Suppressor macrophage treated with lipopolysaccharide for 1 hour (primary cell): ENCODE measurements at places on chromosomes 12 and 14.
A peak's percentile ranks its signal among the peaks of the same experiment; 100 is the strongest.

- no peak for DNase-seq
These were observed 2.4 kb downstream of the RNASE8 start for GRCh38 chr14:21059842-21060613.

- no peak for DNase-seq
These were observed 124.9 kb downstream of the PELI2 start for GRCh38 chr14:56243110-56243509.

- peak; percentile 81 for DNase-seq
These were observed at the start of gene GLS2 for GRCh38 chr12:56488041-56488955. Gene GLS2 (minus strand): TSS chr12:56488161. CDS start chr12:56488118, 43 bp downstream.

- DNase-seq = no peak
These were observed 79.9 kb downstream of the HECTD1 start for GRCh38 chr14:31127690-31128089.

- DNase-seq = no peak
These were observed 12.9 kb upstream of the CCDC196 start for GRCh38 chr14:66473223-66473622.

GRCh38 chr12:111178181-111179081 lies 190.5 kb downstream of the PHETA1 start:
- DNase-seq = no peak

GRCh38 chr14:95445161-95445560 lies 71.3 kb downstream of the SYNE3 start:
- no peak for DNase-seq

GRCh38 chr12:113425960-113426453 lies 3.8 kb downstream of the SDSL start:
- peak; percentile 46 for DNase-seq

DNA sequence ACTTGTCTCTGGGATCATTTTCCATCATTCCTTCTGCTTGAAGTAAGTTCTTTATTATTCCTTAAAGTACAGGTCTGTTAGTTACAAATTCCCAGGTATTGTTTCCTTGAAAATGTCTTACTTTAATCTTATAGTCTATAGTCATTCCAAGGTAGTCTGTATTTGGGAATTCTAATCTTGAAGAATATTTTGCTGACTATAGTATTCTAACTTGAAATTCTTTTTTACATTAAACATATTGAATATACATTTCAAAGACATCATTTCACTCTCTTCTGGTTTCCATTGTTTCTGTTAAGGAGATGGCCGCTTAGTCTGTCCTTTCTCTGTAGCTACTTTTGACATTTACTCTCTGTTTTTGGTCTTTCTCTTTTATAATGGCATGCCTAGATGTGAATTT lies 399.8 kb downstream of the TMEM117 start:
- no peak for DNase-seq

GRCh38 chr14:72305561-72305960 lies 373.3 kb downstream of the RGS6 start:
- DNase-seq = no peak

DNA sequence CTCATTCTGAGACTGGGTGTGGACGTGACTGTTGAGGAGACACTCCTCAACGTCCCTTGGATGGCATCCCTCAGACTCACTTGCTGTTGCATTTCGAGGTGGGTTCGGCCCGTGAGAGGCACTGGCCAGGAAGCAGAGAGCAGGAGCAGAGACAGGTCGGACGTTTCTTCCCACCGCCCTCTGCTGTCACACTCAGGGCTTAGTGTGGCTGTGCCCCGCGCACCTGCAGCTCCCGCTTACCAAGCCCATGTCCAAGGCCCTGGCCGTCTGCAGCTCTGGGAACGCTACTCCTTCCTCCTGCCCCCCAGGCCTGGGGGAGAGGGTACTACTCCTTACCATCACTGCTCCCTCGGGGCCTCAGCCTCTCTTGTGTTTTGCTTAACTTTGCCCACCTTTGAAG lies 29.8 kb upstream of the PIWIL1 start:
- DNase-seq = no peak

DNA sequence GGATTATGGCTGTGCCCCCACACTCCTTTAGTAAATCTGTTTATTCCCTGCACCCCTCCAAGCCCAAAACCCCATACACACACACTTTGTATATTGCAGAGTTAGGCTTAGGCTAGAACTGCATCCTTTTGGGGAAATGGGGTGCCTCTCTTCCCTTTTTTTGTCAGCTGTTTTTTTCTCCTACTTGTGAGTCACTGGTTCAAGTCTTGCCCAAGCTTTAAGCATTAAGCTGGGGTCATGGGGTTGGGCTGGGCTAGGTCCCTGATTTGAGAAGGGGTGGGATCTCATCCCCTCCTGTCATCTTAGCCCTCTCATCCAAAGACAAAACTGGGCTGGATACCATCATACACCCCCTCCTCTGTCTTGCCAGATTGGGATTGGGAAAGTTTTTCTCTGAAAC lies 1.6 kb downstream of the LRP1 start:
- peak; percentile 90 for DNase-seq

DNA sequence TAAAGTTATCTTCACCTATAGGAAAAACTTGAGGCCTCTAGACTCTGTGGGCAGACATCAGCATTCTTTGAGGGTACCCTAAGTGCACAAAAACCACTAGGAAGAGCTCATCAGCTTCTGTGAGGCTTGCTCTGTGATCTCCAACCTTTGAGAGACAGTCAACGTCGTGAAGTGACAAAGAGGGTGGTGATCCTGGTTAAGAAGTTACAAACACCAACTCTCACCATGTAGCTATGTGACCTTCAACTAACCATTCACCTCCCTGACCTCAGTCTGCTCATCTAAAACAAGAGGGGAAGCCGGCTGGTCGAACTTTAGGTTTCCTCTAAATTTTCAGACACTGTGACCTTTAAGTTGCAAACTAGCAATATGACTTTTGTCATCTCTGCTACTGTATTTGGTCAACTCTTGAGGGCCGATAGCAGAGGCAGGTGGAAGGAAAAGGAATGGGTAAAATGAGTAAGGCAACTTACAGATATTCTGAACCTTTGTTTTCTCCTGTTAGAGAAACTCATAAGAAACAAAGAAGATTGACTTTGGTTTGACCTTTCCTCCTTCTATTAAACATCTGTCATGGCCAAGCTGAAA lies 103.2 kb upstream of the PARP11 start:
- DNase-seq = no peak

DNA sequence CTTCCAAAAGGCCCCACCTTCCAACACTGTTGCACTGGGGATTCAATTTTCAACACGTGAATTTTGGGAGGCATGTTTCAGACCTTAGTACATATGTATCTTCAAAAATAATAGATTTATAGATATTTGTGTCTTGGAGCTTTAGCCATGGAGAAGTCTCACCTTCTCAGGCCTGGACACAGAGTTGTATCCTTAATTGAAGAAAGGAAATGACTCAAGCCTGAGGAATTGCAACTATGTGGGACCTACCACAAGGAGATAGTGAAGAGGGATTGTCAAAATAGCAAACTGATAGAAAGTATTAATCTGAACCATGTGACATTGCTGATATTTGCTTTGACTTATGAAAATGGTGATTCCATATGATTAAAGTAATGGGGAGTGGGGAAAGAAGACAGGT lies 89.8 kb downstream of the ACSS3 start:
- no peak for DNase-seq

DNA sequence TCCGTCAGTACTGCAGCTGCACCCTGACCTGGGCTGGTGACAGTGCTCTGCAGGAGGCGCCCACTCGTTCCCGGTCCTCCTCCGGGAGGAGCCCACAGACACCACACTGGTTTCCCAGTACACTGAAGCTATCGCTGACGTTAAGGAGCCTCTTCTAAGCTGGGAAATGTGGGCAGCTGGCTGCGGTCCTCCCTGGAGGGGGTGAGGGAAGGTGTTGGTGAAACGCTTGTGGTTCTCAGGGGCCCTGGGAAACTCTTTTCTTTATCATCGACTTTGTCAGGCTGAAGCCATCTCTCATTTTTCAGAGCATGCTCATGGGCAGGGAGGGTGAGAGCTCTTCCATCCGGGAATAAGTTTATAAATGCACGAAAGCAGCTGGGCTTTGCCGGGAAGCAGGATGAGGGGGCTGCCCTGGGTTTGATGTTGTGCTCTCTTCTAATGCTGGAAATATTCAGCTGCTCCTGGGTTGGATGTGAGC lies 176.0 kb downstream of the CHST11 start:
- DNase-seq = no peak

DNA sequence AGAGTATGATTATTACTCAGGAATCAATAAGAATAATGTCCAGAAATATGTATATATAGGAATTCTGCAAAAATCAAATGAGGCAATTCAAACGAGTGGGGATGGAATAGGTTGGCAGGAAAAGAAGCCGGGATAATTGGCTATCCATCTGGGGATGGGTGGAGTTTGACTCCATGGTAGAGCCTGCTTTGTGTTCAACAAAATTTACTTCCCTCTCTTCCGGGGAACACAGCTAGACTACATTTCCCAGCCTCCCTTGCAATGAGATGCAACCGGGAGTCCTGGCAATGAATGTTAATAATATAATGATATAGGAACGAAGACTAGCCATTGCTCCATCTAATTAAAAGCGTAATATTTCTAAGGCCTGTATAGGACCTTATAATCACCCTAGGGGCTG lies 146.6 kb downstream of the EFCAB11 start:
- no peak for DNase-seq

DNA sequence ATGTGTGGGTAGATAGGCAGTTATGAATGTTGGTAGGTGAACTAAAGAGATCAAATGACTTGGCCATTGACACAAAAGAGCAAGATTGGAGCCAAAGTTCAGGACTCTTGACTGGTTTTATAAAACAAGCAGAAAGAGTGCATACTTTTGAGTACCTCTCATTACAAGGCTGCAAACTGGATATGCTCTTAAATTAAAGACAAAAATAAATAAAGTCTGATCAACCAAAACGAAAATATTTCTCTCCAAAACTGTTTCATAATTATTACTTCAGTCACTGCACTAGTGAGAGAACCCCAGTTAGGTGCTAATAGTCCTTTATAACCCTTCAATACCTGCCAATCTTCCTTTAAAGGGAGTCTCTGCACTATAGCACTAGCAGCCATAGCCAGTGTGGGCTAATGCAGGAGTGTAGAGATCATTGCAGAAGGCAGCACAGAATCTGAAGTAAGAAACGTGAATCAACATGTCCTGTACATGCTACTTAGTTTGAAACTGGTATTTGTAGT lies 147.1 kb downstream of the FOXA1 start:
- DNase-seq = no peak

- DNase-seq = no peak
These were observed 413.1 kb downstream of the ZFP36L1 start for GRCh38 chr14:68379510-68380328.

DNA sequence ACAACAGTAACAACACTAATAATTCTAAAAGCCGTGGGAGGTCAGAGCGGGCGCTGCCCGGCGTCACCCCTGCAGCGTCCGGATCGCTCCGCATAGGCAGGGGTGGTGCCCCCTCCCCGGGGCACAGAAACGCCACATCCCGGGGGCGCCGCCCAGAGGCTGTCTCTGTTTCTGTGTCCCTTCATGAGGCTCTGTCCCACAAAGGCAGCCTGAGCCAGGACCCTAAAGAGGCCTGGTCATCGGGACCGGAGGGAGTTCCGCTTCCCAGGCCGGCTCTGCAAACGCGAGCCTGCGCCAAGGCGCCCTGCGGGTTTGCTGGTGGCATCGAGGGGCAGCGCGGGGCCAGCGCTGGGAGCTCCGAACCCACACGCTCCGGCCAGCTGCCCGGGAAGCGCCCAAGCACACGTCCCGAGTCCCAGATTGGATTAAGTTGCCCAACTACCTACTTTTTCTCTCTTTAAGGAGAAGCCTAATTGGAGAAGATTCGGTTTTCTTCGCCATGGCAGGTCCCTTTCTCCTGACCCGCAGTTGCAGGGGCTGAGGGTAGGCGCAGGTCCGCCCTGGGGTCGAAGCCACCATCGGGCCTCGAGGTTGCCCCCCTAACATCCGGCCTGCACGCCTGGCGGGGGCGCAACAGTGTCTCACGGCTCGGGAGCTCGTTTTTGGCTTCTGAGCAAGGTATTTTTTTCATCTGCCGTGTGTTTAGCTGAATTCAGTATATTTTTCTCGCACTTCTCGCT lies 421.7 kb downstream of the VRK1 start:
- DNase-seq = peak; percentile 20

DNA sequence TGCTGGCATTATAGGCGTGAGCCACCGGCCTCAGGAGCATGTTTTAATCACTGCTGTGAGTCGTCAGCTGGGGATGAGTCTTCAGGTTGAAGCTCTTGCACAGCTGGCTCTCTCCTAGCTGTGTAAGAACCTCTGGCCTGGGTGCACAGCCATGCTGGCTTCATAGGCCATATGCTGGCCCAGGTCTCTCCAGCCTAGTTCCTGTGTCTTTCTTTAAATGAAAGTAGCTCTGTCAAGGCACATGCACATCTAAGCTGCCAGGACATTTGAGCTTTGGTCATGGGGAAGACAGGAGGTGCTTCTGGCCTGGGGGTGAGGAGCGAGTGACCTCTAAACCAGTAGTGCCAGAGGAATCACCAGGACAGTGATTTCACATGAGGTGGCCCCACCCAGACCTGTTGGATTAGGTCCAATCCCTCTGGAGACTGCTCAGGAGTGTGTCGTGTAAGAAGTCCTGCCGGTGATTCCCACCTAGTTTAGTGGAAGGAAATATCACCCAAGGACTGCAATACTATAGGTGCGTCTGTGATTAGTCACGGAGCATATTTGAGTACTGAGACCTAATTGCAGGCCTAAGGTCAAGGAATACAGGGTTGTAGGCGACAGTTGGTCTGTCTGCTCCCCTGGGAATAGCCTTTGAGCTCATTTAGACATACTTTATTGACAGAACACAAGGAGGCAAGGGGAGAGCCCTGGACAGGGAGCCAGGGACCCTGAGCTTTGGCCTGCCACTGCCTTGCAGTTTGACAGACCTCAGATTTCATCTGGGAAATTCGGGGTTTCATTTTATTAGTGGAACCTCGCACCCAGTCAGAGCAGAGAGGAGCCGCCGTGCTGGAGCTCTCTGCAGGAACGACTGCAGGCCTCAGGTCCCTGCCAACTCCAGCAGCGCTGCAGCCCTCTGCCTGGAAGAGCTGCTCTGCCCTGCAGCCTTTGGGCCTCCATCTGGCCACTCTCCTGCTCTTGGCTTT lies 67.0 kb downstream of the ANKRD9 start:
- DNase-seq = no peak

DNA sequence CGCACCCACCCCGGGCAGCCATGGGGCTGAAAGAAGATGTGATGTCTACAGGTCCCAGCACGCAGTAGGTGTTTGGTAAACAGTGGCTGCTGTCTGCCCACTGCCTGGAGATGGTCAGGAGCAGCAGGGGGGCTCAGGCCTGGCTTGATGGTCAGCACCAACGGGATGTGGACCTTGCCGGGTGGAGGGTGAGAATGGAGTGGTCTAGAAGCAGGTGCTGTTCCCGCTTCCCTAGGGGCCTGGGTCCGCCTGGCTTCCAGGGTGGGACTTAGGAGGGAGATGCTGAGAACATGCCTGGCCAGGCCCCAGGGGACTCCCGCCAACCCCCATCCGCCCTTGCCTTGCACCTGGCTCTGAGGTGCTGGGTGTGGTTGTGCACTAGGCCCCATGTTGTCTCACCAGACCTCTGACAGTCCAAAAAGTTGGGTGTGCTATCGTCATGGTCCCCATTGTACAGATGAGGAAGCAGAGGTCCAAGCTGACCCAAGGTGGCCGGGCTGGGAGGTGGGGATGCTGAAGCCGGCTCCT lies 12.9 kb downstream of the FAM222A start:
- no peak for DNase-seq
